NCI-H748 treated with DMSO at 0.1 percent for 48 hours (cell line): ENCODE measurements at places on chromosomes 7 and 10.

GRCh38 chr10:57468894-57469432 is 798.7 kb downstream of the IPMK start:
- no peak for DNase-seq

- DNase-seq: no peak
Observed at GRCh38 chr10:76031099-76031498, 599.7 kb downstream of the LRMDA start.

DNA sequence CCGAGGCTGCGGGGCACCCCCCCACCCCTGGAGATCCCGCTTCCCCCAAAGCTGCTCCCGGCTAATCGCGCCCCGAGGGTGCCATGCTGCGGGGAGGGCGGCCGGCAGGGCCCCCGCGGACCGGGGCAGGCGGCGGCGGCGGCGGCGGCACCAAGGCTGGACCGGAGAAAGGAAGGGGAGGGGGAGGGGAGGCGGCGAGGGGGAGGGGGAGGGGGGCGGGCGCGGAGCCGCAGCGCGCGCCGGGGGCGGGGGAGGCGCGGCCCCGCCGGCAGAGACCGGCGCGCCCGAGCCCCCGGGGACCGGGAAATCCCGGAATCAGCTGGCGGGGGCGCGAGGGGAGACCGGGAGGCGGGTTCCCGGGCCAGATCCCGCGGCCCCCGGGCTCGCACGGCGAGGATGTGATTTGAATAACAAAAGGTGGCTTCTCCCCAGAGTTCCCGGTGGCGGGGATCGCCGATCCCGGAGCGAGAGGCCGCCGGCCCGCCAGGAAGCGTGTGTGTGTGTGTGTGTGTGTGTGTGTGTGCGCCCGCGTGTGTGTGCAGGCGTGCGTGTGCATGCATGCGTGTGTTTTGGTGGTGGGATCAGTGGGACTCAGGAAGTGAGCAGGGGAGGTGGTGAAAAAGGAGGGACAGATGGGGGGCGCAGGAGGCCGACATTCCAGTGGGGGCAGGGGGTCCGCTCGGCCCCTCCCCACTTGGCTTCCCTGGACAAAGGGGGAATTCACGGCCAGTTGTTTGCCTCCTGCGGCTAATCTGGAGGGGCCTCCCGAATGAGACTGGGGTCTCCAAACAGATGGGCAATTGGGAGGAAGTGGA is 99.5 kb downstream of the HIP1 start:
- DNase-seq: no peak

GRCh38 chr10:110546077-110546476 is 21.4 kb upstream of the SMC3 start:
- DNase-seq: no peak

DNA sequence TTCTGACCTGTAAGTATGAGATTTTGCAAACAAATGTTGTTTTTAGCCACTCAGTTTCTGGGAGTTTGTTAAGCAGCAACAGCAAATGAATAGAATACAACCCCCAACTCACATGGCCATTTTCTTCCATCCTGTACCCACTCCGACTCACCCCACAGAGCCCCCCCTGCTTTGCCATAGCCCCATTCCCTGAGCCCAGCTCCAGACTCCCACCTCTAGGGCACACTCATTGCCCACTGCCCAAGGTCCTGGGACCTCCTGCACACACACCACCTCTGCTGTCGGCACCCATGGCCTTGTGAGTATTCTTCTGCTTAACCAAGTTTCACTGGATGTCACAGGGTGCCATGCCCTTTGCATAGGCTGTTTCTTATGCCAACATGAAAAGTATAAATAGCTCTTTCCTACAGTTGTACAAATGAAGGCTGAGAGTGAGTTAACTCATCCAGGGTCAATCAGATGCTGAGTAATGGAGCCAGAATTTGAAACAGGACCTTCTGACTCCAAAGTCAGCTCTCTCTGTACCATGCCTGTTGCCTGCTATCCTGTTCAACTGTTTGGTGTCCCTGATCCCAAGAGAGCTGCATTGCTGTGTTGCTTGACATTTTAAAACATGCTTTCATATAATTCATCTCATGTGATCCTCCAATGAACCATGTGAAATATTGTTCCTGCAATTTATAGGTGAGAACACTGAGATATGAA is 367.8 kb upstream of the ZMIZ1 start:
- DNase-seq: no peak

- no peak for DNase-seq
Observed at GRCh38 chr7:117385363-117386109, 41.8 kb downstream of the ASZ1 start.

- DNase-seq: no peak
Observed at GRCh38 chr10:81696609-81697388, 178.2 kb upstream of the NRG3 start.

DNA sequence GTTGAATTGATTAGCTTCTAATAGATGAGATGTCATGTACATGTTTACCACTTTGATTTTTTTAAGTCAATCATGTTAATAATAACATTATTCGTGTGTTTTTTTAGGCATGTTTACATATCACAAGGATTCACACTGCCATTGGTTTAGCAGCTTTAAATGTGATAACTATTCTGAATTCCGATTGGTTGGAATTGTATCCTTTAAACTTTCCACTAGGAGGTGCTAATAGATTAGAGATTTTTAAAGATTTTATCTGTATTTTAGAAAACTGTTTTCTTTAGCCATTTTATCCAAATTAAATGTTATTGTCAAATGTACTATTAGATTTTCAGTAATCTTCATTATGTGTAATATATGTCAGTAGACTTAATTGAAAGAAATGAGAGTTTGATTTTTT is 83.2 kb downstream of the HECTD2 start:
- peak; percentile 0 for DNase-seq

- no peak for DNase-seq
Observed at GRCh38 chr10:103265717-103266329, 11.1 kb upstream of the INA start.

DNA sequence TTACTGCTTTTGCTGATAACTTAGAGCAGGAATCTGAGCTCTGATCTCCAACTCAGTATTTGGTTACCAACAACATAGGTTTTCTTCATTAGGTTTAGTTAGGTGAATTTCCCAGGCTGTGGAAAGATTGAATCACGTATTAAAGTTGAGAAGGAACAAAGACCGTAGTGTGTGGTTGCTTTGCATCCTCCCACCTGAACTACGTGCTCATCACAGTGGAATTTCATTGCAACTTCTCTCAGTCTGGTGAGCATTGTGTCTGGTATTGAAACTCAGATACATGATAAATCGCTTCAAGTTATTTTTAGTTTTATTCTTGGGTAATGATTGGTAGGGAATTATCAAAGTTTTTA is 139.4 kb upstream of the AKR1E2 start:
- DNase-seq: no peak

GRCh38 chr10:125538947-125539731 is 143.8 kb downstream of the TEX36 start:
- DNase-seq: peak; percentile 87

GRCh38 chr10:99788598-99789256 is 6.3 kb downstream of the ABCC2 start:
- no peak for DNase-seq

- no peak for DNase-seq
Observed at GRCh38 chr10:109467551-109467950, 455.8 kb downstream of the XPNPEP1 start.

- DNase-seq: no peak
Observed at GRCh38 chr10:124168581-124168980, 75.2 kb upstream of the CHST15 start.

DNA sequence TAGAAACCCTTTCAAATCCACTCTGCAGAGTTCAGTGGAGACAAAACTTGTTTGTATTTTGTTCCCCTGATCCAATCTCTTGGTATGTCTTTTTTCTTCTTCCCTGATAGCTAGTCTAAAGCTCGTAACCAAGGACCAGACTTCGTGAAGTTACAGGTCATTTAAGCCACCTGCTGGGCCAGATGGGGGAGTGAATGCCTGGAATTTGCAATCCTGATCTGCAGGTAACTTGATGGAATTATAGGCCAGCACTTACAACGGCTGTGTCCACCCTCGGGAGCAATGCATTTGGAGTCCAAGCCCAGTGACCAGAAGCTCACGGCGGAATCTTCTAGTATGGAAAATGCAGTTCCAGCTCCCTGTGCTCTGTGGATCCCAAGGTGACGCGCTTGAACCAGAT is 566.9 kb downstream of the TCERG1L start:
- no peak for DNase-seq

GRCh38 chr10:42988517-42989395 is 88.1 kb upstream of the RET start:
- no peak for DNase-seq

DNA sequence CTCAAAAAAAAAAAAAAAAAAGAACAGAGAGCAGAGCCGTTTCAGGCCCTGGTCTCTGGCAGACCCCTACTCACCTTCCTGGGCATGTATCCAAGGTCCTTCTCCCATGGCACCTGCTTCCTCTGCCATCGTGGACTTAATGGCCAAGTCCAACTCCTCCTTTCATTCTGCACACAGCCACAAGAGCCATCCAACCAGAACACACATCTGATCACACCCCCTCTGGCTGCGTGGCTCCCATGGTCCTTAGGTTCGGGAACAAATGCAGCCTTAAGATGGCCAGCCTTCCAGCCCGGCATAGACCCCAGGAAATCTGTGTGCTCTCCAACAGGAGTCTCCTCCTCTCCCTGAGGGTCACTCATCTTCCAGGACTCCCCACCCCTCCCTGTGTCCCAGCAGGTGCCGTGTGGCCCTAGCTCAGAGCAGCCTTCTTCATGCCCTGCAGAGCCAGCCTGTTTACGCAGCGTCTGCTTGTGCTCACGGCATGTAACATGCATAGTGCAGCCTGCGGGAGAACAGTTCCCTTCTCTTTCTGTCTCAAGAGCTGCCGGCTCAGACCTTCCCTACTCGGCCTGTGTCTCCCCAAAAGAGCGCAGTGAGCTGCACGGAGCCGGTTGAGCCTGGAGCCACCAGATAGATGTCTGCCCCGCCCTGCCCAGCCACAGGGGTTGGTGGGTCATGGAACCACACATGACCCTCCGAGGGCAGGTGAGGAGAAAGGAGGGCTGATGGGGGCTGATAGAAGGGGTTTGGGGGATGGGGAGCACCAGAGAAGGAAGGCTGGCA is 157.3 kb downstream of the NRF1 start:
- DNase-seq: no peak

DNA sequence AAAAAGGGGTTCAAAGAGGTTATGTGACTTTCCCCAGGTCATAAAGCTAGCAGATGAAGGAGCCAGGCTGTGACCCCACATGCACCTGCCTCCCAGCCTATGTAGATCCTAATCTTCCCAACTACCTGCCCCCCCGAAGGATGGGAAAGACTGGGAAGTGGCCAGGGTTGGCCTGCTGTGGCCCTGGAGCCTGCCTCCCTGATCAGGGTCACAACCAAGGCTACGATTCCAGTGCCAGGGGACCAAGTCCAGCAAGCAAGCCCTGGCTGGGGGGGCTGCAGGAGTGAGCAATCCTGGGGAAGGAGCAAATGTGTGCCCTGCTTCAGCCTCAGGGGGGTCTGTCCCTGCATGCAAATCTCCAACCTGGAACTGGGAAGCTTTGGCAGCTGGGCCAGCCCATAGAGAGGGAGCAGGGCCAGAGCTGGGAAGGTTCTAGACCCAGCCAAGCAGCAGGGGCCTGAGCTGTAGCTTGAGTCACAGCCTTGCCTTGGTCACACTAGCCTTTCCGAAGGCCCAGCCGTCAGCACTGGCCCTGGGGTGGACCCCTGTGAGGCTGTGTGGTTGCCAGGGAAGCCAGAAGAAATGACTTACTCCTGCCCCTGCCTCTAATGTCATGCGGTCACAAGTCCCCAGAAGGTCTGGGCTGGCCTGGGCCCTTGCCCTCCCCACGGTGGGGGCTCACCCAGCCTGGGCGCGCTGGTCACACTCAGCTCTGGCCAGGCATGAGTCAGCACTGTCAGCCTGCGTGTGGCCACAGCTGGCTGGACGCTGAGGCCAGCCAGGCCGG is 96.4 kb upstream of the ZMIZ1 start:
- no peak for DNase-seq
